CD4-positive, alpha-beta T cell (primary cell): ENCODE measurements at places on chromosomes 5 and 9.

GRCh38 chr9:1039589-1039988 lies 10.6 kb upstream of the DMRT2 start:
- no peak for DNase-seq

- DNase-seq: no peak
Measured at GRCh38 chr9:113957351-113957750, 81.2 kb downstream of the ZNF618 start.

DNA sequence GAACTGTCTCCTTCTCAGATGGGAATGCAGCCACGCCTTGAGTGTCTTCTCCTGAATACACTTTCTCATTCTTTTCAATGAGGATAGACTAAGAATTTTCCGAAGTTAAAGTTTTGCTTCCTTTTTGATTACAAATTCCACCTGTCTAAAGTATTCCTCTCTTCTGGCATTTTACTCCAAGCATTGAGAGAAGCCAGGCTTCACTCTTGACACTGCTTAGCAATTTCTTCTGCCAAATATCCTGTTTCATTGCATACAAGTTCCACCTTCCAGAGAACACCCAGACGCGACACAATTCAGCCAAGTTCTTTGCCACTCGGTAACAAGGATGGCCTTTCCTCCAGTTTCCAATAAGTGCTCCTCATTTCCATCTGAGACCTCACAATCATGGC lies 35.6 kb upstream of the COL5A1 start:
- no peak for DNase-seq

DNA sequence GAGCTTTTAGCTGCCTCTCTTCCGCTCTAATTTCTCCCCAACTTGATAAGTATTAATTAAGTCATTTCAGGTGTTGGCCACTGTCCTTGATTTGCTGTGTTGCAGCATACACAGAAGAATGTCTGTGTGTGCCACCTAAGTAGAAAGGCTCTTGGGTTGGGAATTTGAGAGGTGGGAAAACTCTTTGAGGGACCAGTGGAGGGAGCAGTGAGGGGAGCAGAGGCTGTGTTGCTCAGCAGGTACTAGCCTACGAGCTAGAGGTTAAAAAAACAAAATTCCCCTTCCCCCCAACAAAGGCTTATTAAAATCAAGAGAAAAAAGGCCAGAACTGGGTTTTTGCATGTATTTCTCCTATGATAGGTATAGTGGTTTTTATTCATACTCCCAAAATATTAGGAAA lies 20.9 kb downstream of the RPS23 start:
- DNase-seq: no peak

- DNase-seq: no peak
Measured at GRCh38 chr9:346111-346571, 131.5 kb downstream of the DOCK8 start.

- DNase-seq: no peak
Measured at GRCh38 chr9:71990466-71990865, 69.9 kb downstream of the C9orf57 start.

GRCh38 chr9:123208626-123209174 lies 59.7 kb downstream of the STRBP start:
- no peak for DNase-seq

DNA sequence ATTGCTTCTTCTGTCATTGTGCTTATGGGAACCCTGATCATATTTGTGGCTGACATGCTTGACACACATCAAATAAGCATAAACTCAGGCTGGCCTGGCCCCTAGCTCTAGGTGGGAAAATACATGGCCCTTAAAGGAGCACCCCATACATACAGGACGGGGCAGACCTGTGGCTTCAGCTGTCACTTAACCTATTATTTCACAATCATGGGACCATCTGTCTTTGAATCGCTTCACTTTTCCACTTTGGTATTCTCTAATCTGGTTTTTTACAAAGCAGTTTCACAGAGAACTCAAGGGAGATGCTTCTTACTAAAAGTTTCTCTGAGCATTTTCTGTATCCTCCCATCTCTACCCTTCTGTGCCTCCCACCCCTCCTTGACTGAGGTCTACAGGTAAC lies 34.6 kb upstream of the LRRTM2 start:
- no peak for DNase-seq

DNA sequence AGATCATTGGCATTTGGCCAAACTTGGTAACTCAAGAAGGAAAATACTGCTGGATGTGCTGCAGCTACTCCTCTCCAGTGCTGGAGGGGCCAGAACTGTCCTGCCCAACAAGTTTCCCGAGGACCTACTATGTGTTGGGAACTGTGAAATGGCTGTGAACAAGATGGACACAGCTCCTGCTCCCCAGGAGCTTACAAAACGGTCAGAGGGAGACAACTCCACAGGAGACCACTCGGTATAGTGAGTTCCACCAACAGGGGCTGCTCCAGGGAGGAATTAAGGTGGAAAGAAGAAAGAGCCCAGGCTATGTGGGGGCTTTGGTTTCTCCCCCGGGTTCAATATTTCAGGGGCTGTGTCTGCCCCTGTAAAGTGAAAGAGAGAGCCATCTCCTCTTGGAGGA lies 78.8 kb downstream of the GNA14 start:
- no peak for DNase-seq

DNA sequence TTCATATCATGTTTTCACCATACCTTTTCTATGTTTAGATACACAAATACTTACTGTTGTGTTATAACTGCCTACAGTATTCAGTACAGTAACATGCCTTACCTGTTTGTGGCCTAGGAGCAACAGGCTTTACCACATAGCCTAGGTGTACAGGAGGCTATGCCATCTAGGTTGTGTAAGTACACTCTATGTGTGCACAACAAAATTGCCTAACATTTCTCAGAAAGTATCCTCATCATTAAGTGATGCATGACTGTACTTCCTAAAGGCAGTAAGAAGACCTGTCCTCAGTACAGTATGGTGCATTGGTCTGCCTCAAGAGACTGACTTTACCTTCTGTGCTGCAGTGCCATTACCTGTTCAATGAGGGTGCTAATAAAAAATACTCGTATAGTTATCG lies 7.9 kb downstream of the TXN start:
- DNase-seq: no peak

DNA sequence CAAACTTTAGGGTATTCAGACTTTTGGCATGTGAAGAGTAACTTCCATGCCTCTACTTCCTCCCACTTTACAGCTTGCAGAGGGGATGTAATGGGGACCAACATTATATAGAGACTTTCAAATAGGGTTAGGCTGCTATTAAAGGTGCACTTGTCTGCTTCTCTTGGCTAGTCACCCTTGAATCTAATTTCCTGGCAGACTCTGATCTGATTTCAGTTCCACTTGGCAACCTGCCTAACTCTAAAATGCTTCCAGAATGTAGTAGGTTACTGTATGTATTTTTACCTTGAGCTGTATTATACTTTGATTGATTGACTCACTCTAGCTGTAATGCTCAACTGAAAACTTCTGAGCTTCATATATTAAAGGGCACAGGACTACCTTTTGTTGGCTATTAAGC lies 693.4 kb downstream of the KCTD16 start:
- DNase-seq: no peak

- DNase-seq: no peak
Measured at GRCh38 chr5:54495027-54495426, 22.5 kb upstream of the SNX18 start.

GRCh38 chr5:179154346-179154990 lies 94.3 kb downstream of the ZNF354C start:
- no peak for DNase-seq

DNA sequence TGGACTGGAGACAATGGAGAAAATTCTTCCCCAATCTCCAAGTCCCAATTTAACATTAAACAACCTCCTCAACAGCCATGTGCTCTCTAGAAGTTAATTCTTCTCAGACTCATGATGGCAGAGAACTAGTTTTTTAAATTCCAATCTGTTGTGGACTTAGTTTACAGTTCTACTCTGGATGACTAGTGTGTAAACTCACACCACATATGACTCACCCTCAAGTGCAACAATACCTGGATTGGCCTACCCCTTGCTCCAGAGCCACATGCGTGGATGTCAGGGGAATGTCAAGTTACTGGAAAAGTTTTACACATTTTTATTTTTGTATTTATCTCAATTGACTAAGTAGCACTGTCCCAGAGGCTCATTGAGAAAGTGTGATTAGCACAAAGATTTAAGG lies 136.0 kb upstream of the EFNA5 start:
- no peak for DNase-seq
